ENCODE measurements at places on chromosomes 11 and 22. TPM values are rescaled to one million over a fixed set of nuclear protein-coding genes. Genes with fewer than 3 reads are reported as not detected.
A peak's percentile ranks its signal among the peaks of the same experiment; 100 is the strongest.

DNA sequence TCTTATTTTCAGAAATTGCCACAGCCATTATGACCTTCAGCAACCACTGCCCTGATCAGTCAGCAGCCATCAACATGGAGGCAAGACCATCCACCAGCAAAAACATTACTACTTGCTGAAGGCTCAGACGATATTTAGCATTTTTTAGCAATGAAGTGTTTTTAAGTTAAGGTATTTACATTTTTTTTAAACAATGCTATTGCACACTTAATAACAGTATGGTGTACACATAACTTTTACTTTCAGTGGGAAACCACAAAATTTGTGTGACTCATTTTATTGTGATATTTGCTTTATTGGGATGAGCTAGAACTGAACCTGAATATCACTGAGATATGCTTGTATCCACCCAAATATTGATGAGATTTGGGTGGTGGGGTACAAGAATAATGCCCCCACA is 110.9 kb downstream of the TSPAN18 start:
- DNase-seq = no peak

CARNS1 gene
- total RNA-seq = 0.63 TPM

B4GALNT4 gene
- total RNA-seq = 13.4 TPM

- DNase-seq = no peak
These were observed 182.0 kb upstream of the ARHGAP20 start for GRCh38 chr11:110894224-110894623.

C1QTNF4 gene
- total RNA-seq = 3.5 TPM

FAM83F gene
- 3.1 TPM for total RNA-seq

- no peak for DNase-seq
These were observed 1.2 kb downstream of the CAPRIN1 start for GRCh38 chr11:34052608-34053160.

FGF4 gene
- total RNA-seq = not detected

TRIM68 gene
- 10.7 TPM for total RNA-seq

- no peak for DNase-seq
These were observed 22.1 kb upstream of the IGLL5 start for GRCh38 chr22:22865311-22866072.

TRIM48 gene
- not detected for total RNA-seq

GRCh38 chr11:57778318-57779037 is 16.9 kb downstream of the CTNND1 start:
- DNase-seq = peak; percentile 93

- no peak for DNase-seq
These were observed 987.3 kb downstream of the BRD1 start for GRCh38 chr22:48840112-48840949.

- no peak for DNase-seq
These were observed 12.6 kb downstream of the C22orf23 start for GRCh38 chr22:37940698-37941376.

SCUBE1 gene
- 1.2 TPM for total RNA-seq

DNA sequence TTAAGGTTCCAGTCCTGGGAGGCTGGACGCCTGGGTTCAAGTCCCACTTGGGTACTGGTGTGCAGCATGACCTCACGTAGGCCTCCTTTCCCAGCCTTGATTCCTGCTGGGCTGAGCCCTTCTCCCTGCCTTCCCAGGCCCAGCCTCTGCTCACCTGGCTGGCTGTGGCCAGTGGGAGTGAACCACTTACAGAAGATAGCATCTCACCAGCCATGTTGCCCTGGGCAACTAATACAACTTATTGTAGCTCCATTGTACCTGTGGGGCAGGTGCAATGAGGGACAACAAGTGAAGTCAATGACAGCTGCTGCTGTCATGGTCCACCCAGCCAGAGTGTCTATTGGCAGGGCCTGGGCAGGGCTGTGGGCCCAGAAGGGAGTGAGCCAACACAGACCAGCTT is 48.4 kb upstream of the MPEG1 start:
- no peak for DNase-seq

DNA sequence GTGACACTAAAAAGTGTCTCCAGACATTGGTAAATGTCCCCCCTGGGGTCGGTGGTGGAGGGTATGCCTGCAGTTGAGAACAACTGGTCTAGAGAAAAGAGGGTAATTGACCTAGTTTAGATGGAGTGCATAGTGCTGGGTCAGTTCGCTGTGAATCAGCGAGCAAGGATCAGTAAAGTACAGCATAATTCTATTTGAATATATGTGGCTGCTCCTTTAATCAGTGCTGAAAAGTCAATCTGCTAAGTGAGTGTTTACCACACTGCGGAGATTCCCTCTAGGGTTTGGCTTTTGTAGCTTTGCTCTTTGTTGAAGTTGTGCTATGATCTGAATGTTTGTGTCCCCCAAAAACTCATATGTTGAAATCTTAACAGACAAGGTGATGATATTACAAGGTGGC is 15.0 kb downstream of the CAVIN3 start:
- DNase-seq = no peak

UPK3A gene
- 88.9 TPM for total RNA-seq

DNA sequence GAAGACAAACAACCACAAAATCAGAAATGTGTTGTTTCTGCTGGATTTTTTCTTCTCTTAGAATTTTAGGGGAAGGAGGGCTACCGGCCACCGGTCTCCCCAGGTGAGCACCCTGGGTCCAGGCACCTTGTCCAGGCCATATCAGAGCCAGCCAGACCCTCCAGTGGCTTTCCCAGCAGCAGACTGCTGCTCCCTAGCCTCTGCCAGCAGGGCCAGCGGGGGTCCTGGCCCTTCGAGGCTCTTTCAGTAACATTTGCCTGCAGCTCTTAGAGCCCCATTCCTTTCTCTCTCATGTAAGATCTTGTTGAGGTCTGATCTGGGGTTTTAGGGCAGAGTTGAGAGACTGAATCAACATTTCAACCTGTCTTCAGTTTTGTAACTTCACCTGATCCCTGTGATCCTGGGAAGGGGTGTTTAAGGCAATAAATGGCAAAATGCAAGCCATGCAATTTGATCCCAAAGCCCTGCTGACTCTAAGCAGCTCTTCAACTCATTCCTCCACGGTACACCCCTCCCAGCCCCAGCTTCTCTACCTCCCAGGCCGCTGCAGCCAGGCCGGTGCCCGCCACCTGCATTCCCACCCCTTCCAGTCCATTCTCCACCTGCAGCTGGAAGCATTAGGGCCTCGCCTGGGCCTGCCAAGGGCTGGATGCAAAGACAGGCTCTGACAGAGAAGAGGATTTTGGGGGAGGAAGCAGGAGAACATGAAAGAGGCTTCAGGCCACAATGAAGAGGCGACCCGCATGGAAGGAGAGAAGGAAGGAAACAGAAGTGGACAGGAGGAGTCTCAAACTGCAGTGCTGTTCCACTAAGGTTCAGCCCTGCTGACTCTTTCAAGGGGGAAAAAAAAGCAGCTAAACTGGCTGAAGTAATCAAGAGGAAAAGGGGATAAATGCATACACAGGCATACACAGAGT is 113.0 kb upstream of the FGF3 start:
- no peak for DNase-seq

DNA sequence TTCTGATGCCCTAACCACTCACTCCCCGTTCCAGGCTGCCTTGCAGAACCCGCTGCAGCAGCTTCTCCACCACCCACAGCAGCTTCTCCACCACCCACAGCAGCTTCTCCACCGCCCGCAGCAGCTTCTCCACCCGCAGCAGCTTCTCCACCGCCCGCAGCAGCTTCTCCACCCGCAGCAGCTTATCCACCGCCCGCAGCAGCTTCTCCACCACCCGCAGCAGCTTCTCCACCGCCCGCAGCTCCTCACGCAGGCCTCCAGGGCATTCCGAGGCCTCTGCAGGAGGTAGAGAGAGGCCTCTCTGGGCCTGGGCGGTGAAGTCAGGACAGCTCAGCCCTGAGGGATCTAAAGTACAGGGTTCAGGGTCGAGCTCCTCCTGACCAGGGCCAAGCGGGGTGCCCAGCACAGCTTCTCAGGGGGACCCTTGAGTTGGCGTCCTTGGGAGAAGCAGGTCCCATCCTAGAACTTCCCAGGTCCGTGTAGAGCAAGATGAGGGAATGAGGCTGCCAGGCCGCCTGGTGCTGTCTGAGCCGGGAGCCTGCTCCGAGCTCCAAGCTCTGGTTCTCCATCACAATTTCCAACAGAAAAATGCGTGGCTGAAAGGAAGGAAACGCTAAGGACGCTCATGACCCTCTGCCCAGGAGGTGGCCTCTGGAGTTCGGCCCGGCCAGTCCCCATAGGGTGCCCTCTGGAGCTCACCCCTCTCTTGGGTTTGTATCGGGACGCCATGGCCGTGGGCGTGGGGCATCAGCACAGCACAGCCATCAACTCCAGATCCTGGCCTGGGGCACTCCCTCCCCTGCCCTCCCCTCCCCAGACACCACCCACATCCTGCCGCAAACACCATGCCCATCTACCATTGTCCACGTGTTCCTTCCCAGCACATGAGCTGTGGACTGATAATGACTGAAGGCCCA is 528.6 kb downstream of the BRD1 start:
- no peak for DNase-seq

DNA sequence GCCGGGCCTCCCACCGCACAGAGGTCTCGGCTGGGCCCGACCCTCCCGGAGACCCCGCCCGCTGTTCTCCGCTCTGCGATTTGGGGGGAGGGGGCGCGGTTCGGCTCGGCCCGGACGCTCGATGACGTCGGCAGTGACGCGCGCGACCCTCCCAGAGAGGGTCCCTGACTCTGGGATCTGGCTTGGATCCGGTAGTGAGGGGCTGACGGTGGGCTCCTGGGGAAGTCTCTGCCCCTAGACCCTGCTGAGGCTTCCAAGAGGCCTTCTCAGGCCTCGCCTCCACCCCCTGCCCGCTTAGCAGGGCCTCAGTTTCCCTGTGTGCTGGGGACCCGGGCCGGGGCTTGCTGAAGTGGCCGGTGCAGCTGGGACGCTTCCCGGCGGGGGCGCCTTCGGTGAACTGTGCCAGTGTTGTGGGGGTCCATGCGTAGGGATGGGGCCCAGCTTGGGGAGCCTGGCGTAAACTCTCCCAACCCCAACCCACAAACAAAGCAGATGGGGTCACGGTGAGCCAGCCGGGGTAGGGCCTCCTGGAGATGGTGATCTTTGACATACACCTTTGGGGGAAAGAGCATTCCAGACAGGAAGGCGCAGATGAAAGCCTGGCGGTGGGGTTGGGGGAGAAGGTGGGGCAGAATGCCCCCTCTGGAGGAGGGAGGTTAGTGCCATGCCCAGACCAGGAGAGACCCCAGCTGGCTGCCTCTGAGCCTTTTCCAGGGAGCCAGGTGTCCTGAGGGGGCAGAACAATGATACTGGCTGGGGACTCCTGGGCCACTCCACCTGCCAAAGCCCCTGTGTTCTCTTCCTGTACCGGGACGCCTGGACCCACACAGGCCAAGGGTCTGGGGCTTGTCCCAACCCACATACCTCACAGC is 1.0 kb downstream of the B4GALNT4 start:
- no peak for DNase-seq

TMEM109 gene
- 32.9 TPM for total RNA-seq

DNA sequence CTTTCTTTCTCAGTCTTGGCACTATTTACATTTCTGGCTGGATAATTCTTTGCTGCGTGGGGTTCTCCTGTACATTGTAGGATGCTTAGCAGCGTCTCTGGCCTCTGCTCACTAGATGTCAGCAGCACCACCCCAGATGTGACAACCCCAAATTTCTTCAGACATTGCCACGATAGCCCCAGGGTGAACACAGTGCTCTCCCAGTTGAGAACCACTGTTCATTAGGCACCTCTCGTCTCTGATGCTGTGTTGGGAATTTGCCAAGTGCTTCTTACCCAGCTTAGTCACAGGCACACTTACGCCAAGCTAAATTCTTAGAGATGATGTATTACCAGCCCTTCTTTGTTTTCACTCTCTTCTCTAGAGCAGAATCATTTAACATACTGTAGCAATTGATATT is 9.4 kb downstream of the TRIM6 start:
- no peak for DNase-seq

- no peak for DNase-seq
These were observed 63.3 kb upstream of the PHF21B start for GRCh38 chr22:45073064-45073463.

DNA sequence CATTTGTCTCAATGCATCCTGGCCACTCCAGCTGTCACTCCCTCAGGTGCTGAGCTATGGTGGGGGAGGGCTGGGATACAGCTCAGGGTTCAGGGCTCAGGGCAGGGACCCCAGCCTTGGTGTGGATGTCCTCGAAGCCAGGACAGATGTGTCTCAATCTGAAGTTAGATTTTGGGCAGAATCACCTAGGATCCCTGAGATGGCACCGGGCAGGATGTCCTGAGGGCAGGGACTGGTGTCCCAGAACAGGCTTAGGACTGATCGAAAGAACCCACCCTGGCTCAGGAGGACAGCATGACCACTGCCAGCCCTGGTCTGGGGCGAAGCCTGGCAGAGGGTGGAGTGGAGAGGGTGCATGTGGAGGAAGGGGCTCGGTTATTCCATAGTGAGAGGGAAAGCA is 96.8 kb upstream of the THY1 start:
- DNase-seq = no peak

DNA sequence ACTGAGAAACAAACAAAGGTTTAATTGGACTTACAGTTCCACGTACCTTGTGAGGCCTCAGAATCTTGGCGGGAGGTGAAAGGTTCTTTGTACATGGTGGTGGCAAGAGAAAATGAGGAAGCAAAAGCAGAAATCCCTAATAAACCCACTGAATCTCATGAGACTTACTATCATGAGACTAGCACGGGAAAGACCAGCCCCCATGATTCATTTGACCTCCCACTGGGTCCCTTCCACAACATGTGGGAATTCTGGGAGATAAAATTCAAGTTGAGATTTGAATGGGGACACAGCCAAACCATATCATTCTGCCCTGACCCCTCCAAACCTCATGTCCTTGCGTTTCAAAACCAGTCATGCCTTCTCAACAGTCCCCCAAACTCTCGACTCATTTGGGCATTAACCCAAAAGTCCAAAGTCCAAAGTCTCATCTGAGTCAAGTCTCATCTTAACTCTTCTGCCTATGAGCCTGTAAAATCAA is 617.4 kb downstream of the CNTN5 start:
- DNase-seq = no peak

GRCh38 chr22:43955883-43956782 is 891 bp downstream of the SAMM50 start:
- no peak for DNase-seq

RIC3 gene
- 7.2 TPM for total RNA-seq

- no peak for DNase-seq
These were observed 59.7 kb downstream of the MICAL3 start for GRCh38 chr22:17964643-17965042.

GRCh38 chr11:44192017-44192385 is 96.5 kb downstream of the EXT2 start:
- no peak for DNase-seq

DNA sequence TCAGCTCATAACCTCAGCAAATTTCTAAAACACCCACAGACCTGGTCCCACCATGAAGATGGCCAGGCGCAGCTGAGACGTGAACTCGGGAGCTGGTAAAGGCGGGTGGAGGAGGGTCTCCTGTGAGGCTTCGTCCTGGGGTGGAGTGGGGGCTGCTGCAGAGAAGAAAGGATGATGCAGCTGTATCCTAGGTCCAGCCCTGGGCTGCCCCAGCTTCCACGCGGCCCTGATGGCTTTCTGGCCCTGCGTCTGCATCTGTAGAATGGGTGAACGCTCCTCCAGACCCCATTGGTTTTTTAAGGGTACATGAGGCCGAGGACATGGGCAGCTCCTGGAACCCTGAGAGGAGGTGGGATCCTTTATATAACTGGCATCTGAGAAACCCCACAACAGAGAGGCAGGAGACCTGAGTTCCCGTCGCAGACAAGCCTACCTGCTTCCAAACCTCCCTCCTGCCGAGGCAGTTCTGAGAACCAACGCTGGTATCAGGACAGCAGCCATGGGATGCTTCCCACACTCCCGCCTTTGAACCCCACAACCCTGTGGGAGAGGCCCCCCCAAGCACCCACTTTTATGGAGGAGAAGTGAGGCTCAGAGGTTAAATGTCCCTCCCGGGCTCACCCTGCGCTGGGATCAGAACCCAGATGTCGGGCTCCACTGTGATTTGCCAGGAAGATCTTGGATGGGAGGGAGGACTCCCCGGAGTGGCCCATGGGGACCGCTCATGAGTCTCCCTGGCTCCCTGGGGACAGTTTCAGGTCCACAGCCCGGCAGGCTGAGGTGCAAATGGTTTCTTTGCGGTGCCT is 55.2 kb upstream of the FGF3 start:
- no peak for DNase-seq
